ENCODE measurements at places on chromosomes 13 and 19.

DNA sequence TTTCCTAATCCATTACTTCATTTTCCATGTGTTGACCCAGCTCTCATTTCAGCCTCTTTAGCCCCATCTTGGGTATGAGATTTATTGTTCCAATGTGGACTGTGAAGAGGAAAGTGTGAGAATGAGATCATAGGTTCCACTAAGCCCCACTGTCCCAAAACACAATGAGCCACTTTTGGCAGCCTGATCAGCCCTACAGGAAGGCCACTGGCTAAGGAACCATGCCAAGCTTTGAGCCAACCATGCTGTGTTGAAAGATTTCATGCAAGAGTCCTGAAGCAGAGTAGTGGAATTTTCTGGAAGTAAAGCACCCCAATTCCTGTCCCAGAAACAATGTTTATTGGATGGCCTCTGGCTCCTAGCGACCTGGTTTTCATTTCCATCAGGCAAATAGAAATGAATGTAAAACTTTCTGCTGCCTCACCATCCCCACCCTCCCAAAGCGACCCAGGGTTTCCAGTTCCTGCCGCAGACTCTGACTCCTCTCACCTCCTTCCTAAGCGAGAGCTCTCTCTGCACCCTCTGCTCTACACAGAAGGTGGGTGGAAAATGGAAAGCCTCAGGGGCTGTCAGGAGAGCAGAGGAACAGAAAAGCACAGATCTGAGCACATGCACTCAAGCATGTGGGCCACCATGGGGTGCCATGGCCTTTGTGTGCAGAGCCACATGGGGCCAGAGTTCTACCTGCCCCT, 73.1 kb downstream of the KCTD12 start:
- no peak for DNase-seq

GRCh38 chr13:99809926-99810325, 161.6 kb downstream of the ZIC5 start:
- no peak for DNase-seq

GRCh38 chr19:43778651-43779050, 2.1 kb downstream of the KCNN4 start:
- DNase-seq, result no peak

GRCh38 chr13:35512271-35512920, 35.9 kb upstream of the MAB21L1 start:
- no peak for DNase-seq

DNA sequence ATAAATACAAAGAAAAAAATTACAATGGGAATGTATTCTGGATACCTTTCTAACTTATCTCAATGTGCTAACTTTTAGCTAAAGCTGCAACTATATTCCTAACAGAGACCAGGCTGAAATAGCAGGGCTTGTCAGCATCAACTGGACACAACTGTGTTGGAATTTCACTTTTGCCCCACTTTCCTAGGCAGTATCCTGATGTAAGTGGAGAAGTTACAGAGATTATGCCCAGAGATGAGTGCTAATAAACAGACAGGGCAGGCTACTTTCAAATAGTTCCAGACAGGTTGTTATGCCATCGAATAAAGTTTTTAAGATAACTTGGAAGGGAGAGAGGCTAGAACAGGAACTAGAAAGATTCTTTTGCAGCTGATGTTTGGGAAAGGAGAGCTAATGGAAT, 201.9 kb downstream of the KCTD12 start:
- DNase-seq, result no peak

DNA sequence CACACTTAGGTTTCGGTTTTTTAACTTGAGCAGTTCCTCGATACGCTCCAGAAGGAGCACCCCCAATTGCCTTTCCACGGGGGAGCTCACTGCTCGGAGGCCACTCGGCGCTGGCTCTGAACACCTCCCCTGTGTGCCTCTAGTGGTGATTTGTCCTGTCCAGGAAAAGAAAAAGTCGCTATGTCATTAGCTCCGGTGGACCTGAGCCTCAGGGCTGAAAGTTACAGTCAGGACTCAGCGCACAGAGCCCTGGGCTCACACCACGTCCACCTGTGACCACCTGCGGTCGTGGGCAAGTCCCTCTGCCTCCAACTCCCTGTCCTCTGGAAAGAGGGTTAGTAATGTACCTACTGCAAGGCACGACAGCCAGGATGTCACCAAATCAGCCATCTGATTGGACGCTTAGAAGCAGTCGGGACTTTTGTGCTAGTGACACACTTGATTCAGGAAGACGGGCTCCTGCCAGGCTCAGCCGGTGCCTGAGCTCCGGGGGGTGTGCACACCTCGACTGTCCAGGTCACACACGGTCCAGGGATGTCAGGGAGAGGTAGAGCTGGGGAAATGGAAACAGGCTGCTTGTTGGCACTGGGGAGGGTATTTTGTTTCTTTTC, 3.9 kb upstream of the TMPRSS9 start:
- DNase-seq, result no peak

All from stimulated activated naive CD4-positive, alpha-beta T cell (primary cell).